SK-N-MC (cell line): ENCODE measurements at places on chromosomes 6 and 20.

DNA sequence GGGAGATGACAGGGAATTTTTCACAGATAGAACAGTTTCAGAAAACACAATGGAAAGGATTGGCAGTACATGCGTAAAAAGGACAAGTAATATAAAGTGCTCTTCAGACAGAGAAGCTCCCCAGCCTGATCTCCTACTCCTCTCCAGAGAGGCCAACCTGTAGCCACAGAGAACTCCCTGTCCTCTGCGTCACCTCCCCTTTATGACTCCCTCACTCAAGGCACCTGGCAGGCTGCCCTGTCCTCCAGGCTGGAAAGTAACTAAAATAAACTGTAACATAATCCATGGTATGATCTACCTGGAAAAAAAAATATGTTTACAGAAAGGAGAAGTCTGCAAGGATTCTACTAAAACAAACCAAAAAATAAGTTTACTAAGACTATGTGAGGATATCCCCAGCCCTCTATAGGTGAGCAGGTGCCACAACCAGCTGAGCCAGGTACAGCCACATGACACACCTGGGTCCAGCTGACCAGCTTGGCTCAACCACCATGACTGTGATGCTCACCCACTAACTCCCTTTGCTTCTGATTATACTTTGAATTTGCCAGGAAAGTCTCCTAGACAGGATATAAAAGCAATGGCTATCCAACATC is 29.2 kb downstream of the MBOAT1 start:
- no peak for DNase-seq

GRCh38 chr20:46828471-46828870 is 66.2 kb upstream of the EYA2 start:
- no peak for DNase-seq

DNA sequence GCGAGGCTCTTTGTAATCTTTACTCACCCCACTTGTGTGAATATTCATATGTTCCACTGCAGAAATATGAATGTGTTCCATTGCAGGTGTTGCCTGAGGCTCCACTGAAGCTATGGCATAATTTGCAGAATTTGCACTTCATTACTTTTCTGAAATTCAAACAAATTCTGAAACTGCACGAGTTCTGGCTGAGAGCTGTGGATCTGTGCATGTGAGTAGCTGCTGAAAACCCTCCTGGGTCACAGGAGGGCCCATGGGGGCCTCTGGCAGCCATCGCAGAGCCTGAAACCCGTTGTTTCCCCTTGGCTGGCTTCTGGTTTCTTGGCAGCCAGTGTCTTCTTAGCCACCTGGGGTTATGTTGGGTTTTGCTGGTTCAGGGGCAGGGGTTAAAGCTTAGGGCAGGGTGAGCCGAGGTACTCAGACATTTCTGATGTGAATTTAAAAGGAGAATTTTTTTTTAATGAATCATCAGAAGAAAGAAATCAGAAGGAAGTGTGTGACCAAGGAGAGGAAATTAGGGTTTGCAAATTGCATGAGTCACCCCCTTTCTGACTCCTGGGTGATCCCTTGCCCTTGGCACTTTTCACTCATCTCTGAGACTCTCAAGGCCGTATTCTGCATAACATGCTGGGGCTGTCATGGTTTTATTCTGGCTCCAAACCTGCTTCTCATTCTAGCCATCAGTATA is 40.6 kb downstream of the TOX2 start:
- DNase-seq = no peak

- DNase-seq = no peak
These were observed 1.8 kb upstream of the ABT1 start for GRCh38 chr6:26594730-26595632.

- no peak for DNase-seq
These were observed 20.6 kb downstream of the EPM2A start for GRCh38 chr6:145714731-145715130.

DNA sequence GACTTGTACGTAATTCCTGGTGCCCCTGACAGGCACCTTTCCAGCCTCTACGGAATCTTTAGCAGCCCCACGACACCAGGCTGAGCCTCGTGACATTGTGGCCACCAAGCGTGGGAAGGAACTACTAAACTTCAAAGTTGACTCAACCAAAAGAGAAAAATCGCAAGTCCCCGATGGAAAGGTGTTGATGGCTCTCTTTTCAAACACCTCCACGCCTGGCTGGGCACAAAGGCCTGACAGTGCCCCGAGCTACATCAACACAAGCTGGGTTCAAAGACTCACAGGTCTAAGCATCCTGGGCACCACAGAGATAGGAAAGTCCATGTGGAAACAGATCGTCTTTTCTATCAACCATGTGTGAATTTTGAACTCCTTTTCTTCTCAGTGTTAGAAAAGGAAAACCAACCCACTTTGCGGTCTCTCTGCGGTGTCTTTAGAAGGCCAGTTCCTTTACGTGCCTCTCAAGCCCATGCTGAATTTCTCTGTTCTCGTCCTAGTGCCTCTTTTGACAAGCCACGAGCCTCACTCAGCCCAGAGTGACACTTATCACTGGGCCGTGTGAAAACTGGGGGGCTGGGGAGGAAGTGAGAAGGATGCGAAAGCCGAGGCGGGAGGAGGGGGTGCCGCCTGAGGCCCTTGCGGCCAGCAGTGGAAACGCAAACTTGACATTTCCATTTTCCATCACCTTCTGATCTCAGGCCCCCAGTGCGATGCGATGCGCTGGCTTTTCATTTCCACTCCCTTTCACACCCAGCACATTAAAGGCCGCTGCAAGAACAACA is 59.4 kb downstream of the GFOD1 start:
- DNase-seq = no peak

DNA sequence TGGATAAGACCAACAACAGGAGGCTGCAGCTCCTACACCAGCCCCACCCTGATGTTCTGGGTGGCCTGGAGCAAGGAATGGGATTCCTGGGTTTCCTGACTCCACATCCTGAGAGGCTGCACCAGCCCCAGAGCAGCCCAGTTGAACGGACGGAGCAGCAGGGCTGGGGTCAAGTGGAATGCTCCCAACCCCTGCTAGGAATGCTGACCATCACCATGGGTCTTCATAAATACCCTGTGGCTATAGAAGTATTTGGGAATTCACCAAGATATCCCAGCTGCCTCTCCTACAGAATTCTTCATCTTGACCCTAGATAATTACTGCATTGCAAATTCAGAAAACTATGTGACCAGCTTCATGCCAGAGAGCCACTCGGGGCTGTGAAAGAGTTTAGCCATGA is 180.3 kb downstream of the THBS2 start:
- DNase-seq = no peak

- DNase-seq = no peak
These were observed 62.9 kb upstream of the ARG1 start for GRCh38 chr6:131510094-131510493.

- no peak for DNase-seq
These were observed 4.6 kb downstream of the SIRPG start for GRCh38 chr20:1652960-1653359.

- no peak for DNase-seq
These were observed 17.5 kb upstream of the L3MBTL1 start for GRCh38 chr20:43490038-43490437.

DNA sequence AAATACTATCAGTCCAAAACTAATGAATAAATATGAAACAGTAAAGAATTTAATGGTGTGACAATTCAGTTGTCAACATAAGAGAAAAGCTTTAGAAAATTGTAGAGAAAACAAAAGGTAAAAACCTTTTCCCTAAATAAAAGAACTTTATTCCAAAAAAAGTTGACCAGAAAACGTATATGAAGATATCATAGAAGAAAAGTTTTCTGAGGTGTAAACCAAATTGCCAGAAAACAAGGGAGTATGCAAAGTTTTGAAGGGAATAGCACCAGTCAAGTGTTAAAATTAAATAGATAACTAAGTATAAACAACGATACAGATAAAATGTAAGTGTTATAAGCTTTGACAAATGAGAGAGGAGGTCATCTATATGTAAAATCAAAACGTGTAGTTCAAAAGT is 104.9 kb downstream of the HIVEP1 start:
- no peak for DNase-seq

DNA sequence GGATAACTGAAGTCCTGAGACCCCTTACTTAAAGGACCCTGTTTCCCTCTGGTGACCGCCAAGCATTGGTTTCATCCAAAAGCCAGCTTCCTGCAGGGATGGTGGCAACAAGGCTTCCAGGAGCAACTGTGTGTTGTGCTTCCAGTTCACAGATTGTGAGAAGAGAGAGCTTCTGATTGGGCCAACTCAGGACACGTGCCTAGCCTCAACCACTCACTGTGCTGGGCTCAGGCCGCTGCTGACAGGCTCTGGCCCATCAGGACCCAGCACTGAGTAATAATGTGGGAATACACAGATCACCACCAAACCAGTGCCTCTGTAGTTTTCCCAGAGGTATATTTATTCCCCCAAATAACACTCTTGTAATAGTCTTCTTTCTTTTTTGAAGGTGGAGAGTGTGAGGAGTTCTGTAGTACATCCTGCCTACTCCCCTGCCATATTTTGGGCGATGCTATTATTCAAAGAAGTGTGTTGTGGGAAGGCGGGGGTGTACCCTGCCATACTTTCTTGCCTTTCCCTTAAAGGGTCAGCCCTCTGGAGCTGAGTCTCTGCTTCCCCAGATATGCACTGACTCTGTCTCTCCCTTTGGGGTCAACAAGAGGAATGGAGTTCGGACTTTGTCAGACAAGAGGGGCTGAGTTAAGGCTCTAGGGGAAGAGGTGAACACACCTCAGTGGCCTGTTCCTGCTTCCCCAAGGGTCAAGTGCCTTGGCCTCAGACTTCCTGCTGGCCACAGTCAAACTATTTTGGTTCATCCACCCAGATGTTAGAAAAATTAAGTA is 23.2 kb downstream of the PPP1R16B start:
- DNase-seq = no peak

GRCh38 chr6:119350202-119350951 is 816 bp upstream of the MAN1A1 start:
- DNase-seq = peak; percentile 12

- DNase-seq = no peak
These were observed 29.4 kb downstream of the PNLDC1 start for GRCh38 chr6:159829526-159829925.

GRCh38 chr20:34546751-34547181 is 11.8 kb upstream of the MAP1LC3A start:
- no peak for DNase-seq

DNA sequence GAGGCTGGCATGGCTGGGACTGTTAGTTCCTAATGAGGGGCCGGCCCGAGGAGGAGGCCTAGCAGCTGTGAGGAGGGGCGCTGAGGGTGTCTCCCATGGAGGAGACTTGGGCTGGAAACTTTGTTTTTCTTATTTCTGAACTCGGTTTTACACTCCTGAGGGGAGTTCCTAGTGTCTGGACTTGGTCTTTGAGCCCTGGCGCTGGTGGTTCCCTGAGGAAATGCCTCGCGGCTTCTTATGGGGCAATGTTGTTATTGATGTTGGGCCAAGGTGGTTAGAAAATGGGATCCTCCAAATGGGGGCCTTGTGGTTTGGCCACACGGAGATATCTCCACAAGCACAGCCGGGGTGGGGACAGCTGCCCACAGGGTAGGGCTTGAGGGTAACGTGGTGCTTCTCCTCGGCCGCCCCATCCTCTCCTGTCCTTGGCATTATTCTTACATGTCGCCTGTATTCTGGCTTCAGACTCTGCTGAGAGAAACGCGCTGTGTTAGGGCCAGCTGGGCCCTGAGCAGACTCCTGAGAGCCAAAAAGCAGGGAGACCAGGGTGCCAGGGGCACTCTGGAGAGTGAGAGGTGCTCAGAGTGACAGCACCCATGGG is 136.9 kb downstream of the FOXO3 start:
- no peak for DNase-seq

DNA sequence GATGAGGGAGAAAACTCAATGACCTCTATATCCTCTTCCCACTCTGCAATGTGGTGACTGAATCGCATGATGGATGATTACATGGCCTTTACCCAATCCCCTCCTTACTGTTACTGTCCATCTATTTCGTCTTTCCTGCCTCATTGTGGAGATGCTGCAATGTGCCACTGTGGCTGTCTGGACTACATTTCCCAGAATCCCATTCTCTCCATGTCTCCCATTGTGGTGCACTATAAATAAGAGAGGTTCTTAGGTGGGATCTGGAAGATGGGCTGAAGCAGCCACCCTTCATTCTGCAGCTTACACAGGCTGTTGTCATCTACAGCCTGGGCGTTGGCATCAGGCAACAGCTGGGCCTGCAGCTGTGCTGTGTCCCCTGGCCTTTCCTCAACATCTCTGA is 233.6 kb downstream of the PRKN start:
- DNase-seq = no peak

DNA sequence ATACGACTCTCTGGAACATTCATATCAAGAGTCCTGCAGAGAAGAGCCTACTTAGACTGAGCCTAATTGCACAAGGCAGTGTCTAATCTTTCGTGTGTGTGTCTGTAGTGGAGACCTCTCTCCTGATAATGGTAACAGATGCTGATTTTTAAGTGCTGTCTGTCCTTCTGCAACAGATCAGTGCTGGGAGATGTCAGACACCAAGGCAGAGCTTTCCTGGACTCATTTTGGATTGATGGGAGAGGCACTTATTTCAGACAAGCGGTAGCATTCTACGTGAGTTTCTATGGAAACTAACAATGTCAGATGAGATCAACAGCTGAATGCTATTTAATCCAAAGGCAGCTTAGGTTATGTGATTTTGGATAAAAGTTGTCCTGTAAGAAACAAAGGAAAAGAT is 167.6 kb downstream of the PLCB4 start:
- no peak for DNase-seq

DNA sequence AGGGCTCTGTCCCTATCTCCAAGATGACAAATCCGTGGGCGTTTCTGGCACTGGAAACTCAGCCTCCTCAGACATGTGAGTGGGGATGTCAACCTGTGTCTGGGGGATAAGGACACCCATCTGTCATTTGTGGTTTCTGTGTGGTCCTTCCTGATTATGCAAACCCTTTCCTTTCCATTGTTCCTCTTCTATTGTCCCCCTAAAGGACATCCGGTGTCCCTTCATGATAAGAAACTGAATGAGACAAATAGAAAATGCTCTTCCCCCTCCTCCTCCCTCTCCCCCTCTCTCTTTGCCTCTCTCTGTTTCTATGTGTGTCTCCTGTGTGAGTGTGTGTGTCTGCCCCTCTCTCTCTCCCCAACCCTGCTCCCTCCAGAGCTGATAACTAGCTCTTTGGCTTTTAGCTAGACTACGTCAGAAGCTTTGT is 11.5 kb upstream of the GLP1R start:
- DNase-seq = no peak

DNA sequence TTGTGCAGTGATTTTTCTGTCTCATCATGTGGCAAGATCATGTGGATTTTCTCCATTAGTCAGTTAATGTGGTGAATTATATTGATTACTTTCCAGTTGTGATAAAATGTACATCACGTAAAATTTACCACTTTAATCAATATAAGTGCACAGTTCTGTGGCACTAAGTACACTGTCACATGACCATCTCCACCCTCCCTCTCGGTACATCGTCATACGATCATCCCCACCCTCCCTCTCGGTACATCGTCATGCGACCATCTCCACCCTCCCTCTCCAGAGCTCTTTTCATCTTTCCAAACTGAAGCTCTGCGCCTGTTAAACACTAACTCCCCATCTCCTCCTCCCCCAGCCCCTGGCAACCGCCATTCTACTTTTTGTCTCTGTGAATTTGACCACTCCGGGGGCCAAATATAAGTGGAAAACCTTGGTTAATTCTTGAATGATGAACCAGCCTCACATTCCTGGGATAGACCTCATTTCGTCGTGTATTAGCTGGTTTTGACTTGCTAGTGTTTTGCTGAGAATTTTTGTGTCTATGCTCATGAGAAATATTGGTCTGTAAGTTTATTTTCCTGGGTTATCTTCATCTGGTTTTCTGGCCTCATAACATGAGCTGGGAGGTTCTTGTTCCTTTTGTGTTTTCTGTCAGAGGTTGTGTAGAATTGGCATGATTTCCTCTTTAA is 10.8 kb downstream of the NTSR1 start:
- DNase-seq = no peak

GRCh38 chr6:142871910-142872331 is 73.1 kb downstream of the HIVEP2 start:
- DNase-seq = no peak
